ENCODE measurements at places on chromosomes 2 and 18.

DNA sequence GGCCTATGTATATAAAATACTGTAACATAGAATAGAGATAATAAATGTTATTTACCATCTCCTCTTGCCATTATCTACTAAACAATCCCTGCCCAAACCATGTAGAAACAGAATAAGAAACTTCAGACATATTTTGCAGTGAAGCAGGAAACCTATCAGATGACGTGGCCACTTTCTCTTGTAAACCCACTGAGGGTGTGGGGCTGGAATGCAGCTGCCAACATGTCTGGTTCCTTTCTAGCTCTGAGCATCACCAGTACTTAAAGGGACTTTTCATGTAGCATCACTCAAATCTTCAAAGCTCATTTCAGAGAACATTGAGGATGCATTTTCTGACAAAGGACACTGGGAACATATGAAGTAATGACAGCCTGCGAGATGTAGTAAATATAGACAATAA lies 251.8 kb downstream of the LPIN1 start:
- DNase-seq, result no peak

DNA sequence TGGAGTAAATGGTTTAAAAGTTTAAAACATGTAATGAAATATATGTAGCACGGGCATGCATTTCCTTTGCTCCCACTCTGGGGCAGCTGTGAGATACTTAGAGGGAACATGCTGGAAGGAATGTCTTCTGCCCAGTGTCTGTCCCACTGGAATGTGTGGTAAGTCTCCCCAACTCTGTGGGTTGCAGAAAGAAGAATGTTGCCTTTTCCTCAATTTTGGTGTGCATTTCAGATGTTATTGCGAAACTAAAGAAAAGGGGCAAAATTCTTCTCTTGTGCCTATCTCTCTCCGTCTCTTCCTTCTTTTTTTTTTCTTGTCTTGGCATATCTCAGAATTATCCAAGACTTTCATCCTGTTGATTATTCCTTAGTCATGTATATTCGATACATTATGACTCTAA lies 201.1 kb downstream of the SH3RF3 start:
- peak; percentile 83 for DNase-seq

DNA sequence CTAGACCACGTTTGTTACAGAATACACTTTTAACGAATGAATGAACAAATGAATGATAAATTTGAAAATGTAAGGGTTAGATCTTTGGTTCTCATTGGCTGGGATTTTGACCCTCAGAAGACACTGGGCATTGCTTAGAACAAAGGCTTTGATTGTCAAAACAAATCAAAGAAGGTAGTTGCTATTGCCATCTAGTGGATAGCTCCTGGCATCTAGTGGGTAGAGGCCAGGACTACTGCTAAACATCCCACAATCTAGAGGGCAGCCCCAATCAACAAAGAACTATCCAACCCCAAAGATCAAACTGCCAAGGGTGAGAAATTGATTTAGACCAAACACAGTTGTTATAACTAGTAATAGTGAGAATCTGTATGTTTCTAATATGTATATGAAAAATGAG lies 552.3 kb downstream of the KCNJ3 start:
- peak; percentile 27 for DNase-seq

DNA sequence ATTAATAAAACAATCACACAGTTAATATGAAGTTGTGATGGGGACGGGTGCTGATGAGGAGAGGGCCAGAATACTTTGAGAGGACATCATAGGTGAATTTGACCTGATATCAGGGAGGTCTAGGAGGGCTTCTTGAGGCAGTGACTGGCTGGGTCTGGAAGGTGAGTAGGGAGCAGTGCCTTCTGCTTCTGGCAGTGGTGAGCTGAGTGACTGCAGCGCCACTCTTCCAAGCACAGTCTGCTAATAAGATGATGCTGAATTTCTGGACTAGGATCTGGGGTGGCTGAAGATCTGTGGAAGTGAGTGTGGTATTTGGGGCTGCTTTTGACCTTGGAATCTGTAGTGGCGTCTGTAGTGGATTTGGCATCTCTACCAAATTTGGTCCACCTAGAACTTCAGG lies 5.5 kb downstream of the DGKD start:
- DNase-seq, result no peak

GRCh38 chr2:191250400-191250799 lies 5.2 kb downstream of the MYO1B start:
- DNase-seq, result no peak

DNA sequence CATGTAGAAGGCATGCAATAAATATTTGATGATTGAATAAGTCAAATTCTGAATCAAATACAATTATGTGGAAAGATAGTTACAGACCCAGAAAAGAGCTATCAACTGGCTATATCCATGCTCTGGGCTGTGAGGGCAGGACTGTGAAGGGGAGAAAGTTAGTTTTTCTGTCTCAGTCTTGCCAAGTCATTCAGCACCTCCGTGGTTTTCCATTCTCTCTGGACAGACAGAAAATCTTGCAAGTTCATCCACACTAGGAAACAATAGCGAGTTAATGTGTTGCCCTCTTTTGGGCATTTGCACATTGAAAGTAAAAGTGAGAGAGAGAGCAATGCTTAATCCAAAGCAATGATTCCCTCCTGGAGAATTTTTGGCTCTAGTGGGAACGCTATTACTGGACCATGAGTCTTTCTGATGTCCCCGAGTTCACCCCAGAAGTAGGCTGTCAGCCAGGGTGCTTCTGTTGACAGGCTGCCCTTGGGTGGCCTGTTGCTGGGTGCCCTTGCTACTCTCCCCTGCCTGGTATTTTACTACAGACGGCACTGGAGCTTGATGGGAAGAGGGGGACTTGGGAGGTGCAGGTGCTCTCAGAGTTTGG lies 238.3 kb downstream of the LOXHD1 start:
- DNase-seq, result no peak

All from cardiac muscle cell (in vitro differentiated cells and primary cell).